ENCODE measurements at places on chromosomes 16 and 17.

DNA sequence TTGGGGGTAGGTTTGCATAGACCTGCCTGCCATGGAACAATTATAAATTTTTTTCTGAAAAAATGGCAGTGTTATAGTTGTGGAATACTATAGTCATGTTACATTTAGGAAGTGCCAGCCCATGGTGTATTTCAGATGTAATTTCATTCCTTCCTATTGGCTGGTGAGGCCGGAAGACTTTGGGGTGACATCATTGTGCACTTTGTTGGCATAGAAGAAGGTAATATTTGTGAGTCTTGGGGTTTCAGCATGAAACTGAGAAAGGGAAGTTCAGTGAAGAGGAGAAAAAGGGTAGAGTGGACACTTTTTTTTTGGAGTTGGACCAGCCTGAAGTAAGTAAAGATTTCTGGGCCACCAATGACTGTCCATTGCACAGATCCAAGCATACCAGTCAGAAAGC lies 16.0 kb upstream of the HEATR6 start:
- H3K36me3 ChIP-seq: no peaks in the 10 kb centered on the region
- H3K27ac ChIP-seq: no peak overlapping the region
- H3K27me3 ChIP-seq: no peaks in the 10 kb centered on the region
- no peaks in the 10 kb centered on the region for H3K4me1 ChIP-seq
- DNase-seq: no peak

DNA sequence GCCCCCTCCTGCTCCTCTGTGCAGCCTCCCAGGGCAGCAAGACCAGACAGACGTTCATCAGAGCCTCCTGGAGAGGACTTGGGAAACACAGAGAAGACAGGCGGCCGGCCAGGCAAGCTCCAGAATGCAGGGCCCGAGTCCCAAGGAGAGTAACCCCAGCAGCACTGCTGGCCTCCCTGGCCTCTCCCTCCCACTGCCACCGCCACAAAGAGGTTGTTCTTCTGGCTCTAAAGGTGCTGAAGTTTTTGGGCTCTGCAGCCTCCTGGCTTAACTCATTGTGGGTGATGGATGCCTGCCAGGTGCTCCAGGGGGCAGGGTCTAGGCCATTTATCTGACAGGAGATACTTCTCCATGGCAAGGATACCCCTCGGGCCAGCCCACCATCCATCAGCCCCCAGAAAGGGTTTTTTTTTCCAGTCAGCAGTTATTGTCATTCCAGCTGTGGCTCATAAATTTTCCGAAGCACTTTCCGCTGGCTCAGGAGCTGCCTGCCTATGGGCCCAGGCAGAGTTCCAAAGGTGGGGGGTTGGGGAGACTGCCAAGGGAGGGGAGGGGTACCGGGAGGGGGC lies 32.0 kb upstream of the MRPS23 start:
- H3K4me1 ChIP-seq: peaks cover 17% of the 10 kb centered on the region
- H3K27me3 ChIP-seq: no peaks in the 10 kb centered on the region
- H3K36me3 ChIP-seq: no peaks in the 10 kb centered on the region

DNA sequence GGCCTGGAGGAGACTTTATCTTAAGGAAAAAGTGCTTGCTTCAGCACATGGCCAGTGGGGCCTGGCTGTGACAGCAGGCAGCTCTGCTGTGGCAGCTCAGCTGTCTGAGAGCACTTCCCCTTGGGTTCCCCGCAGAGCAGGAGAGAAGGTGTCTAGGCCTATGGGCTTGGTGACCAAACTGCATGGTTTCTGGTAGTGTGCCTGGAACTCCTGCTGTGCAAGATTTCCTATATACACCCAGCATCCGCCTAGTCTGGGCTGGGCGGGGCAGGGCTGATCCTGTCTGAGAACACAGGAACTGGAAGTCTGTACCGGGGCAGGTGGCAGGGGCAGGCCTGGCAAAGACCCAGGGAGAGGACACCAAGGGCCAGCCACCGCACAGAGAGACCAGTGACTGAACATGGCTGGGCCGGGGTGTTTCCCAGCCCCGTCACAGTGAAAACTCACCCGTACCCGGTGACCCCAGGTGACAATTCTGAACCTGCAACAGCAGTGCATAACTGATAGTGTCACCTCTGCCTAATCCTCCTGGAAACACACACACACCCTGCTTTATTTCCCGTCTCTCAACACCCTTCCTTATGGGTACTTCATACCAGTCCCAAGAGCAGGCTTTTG lies 39.3 kb downstream of the CHD9 start:
- H3K27ac ChIP-seq: no peak overlapping the region
- peaks cover 30% of the 10 kb centered on the region for H3K4me1 ChIP-seq
- DNase-seq: no peak
- H3K4me3 ChIP-seq: no peak overlapping the region

GRCh38 chr16:85312642-85313525 lies 200.6 kb upstream of the CIBAR2 start:
- 0 out of 2 replicates have a peak overlapping the region, but pooled peaks have one; percentile 29 for H3K27ac ChIP-seq
- H3K4me3 ChIP-seq: no peak overlapping the region
- H3K27me3 ChIP-seq: no peaks in the 10 kb centered on the region
- peaks cover 42% of the 10 kb centered on the region for H3K4me1 ChIP-seq

- no peaks in the 10 kb centered on the region for H3K36me3 ChIP-seq
- 0 out of 2 replicates have a peak, but pooled peaks cover 2% of the 10 kb centered on the region for H3K4me1 ChIP-seq
- no peak overlapping the region for H3K4me3 ChIP-seq
- DNase-seq: no peak
- H3K27me3 ChIP-seq: no peaks in the 10 kb centered on the region
These were observed 48.9 kb upstream of the DOC2B start for GRCh38 chr17:230395-230770.

DNA sequence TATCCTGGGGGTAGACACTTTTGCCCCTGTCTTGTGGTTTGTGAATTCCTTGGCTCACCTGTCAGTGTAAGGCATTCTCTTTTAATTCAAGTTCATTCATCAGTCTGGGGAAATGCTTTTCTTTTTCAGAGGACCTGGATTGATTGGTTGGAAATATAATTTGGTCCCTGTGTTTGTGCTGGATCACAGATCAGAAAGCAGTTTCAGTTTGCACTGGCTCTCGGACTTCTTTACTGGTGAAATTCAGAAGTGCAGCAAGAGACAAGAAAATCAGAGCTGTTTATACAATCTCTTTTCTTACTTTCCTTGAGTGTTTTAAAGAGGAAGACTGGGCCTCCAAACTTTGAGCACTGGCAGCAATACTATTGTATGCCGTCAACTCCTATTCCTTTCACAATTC lies 161.8 kb upstream of the KCNJ16 start:
- no peak for DNase-seq
- no peaks in the 10 kb centered on the region for H3K27me3 ChIP-seq
- H3K27ac ChIP-seq: no peak overlapping the region
- no peak overlapping the region for H3K4me3 ChIP-seq
- no peaks in the 10 kb centered on the region for H3K36me3 ChIP-seq
- no peaks in the 10 kb centered on the region for H3K4me1 ChIP-seq

- no peak overlapping the region for H3K27ac ChIP-seq
- peaks cover 3% of the 10 kb centered on the region for H3K27me3 ChIP-seq
- peaks cover 12% of the 10 kb centered on the region for H3K4me1 ChIP-seq
- H3K36me3 ChIP-seq: no peaks in the 10 kb centered on the region
- DNase-seq: no peak
These were observed 9.2 kb downstream of the SLC13A2 start for GRCh38 chr17:28482551-28483199.

DNA sequence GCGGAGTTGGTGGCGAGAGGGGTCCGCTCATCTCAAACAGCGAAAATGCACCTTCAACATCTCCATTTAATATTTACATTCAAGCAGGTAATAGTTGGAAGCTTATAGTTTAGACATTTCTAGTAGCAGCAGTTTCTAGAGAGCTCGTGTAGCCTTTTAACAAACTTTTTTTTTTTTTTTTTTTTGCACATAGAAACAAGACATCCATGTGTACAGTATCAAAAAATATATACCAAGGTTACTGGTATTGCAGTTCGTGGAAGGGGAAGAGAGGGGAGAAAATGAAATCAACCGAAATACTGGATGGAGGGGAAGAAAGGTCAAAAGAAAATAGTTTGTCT lies 6.2 kb downstream of the CBX4 start:
- H3K36me3 ChIP-seq: peaks cover 4% of the 10 kb centered on the region
- peak overlapping the region; percentile 59 for H3K4me3 ChIP-seq
- H3K4me1 ChIP-seq: peaks cover 6% of the 10 kb centered on the region
- DNase-seq: no peak
- no peak overlapping the region for H3K27ac ChIP-seq
- H3K27me3 ChIP-seq: peaks cover 61% of the 10 kb centered on the region

DNA sequence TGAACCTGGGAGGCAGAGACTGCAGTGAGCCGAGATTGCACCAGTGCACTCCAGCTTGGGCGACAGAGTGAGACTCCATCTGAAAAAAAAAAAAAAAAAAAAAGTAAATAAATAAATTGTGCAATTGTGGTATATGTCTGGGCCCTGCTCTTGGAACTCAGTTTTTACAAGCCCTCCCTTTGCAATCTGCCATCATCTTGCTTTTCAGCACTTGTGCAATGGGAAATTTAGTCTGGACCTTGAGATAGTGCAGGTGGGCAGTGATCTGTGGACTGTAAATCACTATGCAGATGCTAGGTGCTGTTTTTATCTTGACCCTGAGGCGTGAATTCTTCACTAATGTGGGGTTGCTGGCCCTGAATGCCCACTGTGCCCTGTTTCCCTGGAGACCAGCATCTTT lies 6.5 kb upstream of the RAP1GAP2 start:
- DNase-seq: no peak
- H3K36me3 ChIP-seq: no peaks in the 10 kb centered on the region
- H3K27ac ChIP-seq: no peak overlapping the region
- no peak overlapping the region for H3K4me3 ChIP-seq

DNA sequence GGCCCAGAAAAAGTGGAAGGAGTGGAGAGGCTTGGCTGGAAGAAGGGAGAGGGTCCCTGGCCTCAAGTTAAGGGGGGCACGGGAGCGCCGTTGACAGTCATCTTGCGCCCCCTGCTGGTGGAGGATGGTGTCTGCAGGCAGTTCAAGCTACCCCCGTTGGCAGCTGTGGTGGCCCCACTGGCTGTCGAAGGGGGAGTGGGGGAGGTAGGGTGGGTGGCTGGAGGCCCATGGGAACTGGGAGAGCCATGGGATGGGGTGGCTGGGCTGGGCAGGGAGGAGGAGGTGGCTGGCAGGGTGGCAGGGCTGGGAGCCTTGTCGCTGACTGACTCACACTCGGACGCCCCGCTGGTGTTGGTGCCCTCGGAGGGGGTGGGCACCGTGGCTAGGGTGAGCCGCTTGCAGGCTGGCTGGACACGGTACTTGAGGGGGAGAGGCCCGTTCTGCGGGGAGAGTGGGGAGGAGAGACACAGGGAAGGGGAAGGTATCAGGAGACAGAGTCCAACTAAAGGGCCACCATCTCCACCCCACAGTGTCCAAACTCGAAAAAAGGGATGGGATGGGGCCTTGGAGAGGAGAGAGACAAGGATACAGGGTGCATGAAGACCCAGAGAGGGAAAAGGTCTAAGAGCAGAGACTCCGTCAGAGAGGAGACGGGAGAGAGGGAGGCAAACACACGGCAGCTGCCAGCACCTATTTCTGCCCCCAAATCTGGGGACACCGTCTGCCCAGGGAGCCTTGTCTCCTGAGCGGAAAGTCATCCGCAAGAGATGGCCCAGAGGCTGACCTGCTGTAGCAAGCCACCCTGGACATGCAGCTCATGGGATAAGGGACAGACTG lies 5.2 kb downstream of the CISD3 start:
- DNase-seq: no peak
- H3K36me3 ChIP-seq: peaks cover 2% of the 10 kb centered on the region
- no peak overlapping the region for H3K4me3 ChIP-seq
- H3K27ac ChIP-seq: no peak overlapping the region

DNA sequence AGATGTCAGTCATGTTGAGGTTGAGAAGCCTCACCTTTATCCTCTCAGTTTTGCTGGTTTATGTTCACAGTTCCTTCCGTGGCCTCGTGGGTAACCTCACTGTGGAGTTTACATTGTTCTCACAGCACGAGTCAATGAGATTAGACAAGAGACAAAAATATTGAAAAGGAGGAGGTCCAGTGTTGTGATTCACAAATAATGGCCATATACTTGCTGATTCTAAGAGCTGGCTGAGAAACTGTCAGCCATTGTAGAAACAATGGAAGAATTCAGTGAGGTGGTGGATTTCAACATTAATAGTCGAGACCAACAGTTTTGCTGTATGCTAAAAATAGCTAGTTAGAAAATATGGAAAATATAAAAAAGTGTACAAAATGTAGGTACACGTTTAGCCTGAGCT lies 176.4 kb upstream of the WSCD1 start:
- H3K4me3 ChIP-seq: no peak overlapping the region
- no peak for DNase-seq
- H3K27me3 ChIP-seq: no peaks in the 10 kb centered on the region
- peaks cover 10% of the 10 kb centered on the region for H3K4me1 ChIP-seq
- H3K36me3 ChIP-seq: no peaks in the 10 kb centered on the region
- no peak overlapping the region for H3K27ac ChIP-seq

Measured in H1 (cell line).